ENCODE measurements at places on chromosomes 3 and 15. TPM values are rescaled to one million over a fixed set of nuclear protein-coding genes. Genes with fewer than 3 reads are reported as not detected.

TMEM266 gene
- 0.11 TPM for total RNA-seq

RBM6 gene
- total RNA-seq = 90.8 TPM

DNA sequence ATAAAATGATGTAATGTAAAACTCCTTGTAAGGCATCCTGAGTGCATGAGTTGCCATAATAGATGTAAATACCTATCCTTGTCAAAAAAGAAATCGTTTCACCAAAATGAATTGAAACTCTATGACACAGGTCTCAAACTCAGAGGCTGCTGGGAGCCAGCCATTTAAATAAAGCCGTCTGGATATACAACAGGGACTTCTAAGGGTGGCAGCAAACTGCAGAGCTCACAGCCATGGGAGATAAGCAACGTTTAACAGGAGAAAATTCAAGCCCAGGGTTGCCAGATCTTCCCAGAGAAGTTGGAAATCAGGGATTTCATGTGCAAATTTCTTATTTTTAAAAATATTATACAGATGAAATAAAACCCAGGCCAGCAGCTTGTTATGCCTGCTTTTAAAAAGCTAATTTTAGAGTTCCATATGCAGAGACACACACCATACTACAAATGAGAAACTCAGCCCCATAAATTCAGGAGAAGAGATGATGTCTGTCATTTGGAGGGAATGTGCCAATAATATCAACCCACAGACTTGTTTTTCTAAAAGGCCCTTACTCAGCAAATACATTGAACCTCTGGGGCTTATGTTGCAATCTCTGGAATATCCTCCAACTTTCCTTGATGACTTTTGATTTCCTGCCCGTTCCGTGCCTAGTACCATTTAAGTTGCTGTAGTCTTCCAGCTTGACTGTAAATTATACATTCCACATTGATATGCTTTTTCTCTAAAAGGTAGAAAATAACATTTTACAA is 75.6 kb downstream of the AQP9 start:
- no peak for DNase-seq

GRCh38 chr15:79598639-79599038 is 166.5 kb downstream of the MINAR1 start:
- DNase-seq = no peak

- no peak for DNase-seq
These were observed 485.2 kb upstream of the PROK2 start for GRCh38 chr3:72270072-72270681.

DNA sequence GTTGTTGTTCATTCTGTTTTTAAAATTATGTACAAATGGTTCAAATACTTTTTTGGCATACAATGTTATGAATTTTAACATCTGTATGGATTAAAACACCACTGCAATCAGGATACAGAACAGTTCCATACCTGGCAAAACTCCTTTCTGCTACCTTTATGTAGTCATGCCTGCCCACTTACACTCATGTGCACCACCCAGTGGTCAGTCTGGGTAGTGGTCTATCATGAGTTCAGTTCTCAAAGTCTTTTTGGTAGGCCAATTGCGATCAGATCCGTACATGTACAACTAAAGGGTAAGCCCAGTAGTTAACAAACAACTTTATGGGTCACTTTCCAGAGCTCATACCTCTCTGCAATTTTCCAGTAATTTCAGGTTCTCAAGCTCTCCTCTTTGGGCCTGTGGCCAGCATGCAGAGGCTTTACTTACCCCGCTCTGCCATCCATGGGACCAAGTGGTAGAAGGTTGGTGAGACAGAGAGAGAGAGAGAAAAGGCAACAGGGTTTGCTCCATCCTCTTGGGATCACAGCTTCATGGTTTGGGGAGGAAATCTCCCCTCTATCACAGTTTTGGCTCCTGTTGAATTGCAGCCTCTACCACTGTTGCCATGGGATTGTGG is 63.9 kb upstream of the FAM98B start:
- DNase-seq = peak; percentile 80

Measured in activated CD8-positive, alpha-beta T cell treated with anti-CD3 and anti-CD28 coated beads for 36 hours (primary cell).